ENCODE measurements at places on chromosomes 12 and 14.

- no peak for DNase-seq
Observed at GRCh38 chr14:99520571-99521081, 39.4 kb downstream of the CCNK start.

DNA sequence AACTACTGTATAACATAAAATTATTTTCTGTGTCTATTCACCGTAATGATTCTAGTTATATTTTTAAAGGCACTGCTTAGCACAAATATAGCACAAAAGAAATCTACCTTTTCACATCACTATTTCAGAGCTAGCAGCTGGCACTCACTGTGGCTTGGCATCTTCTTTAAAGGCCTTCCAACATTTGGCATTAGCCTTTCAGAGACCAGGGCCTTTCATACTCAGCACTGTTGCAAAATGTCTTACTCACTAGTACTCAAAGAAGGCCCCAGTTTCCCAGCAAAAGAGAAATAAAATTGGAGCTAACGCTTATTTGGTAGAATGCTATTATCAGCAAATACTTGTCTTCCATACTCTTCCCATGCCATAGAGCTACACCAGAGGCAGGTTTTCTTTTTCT is 238.4 kb downstream of the MED13L start:
- DNase-seq, result no peak

GRCh38 chr14:54979039-54979438 is 47.9 kb downstream of the WDHD1 start:
- DNase-seq, result no peak

DNA sequence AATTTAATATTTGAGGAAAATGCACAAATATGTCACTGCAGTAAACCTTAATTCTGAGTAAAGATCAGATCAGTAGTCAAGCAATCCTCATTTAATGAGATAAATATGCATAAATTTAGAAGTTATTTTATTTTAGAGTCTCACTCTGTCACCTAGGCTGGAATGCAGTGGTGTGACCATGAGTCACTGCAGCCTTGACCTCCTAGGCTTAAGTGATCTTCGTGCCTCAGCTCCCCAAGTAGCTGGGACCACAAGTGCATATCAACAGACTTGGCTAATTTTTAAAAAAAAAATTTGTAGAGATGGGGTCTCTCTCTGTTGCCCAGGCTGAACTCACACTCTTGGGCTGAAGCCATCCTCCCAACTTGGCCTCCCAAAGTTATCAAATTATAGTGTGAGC is 41.3 kb downstream of the LMO3 start:
- no peak for DNase-seq

DNA sequence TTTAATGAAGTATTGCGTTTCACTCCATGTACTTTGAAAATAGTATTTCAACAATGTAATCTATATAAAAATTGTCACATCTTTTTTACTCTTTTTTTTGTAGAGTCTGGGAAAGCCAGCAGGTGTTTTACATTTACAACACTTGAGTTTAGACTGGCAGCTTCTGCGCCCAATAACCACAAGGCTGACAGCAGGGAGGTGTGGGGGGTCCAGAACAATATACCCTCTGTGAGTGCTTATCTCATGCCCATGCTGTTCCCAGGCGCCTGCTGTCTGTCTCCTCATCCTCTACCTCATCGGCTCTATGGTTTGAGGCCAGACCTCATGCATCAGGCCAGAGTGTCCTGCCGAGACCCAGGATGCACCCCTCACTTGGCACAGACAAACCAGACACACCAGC is 24.9 kb downstream of the FBRSL1 start:
- no peak for DNase-seq

- DNase-seq, result no peak
Observed at GRCh38 chr14:49640540-49641417, 5.7 kb upstream of the DNAAF2 start.

DNA sequence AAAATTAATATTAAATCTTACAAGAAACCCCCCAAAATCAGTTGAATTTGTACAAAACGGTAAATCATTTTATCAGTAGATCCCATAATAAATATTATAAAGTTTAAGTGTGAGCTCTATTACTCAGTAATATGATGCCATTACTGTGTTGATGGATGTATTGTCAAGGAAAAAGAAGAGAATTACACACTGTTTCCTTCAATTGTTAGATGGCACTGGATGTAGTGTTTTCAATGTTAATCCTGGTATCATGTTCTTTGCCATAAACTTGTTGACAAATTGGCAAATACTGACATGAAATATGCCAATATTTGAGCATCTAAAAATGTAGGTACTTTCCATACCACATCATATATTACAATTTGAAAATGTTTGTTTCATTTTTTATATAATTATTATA is 101.6 kb downstream of the NTS start:
- DNase-seq, result no peak

DNA sequence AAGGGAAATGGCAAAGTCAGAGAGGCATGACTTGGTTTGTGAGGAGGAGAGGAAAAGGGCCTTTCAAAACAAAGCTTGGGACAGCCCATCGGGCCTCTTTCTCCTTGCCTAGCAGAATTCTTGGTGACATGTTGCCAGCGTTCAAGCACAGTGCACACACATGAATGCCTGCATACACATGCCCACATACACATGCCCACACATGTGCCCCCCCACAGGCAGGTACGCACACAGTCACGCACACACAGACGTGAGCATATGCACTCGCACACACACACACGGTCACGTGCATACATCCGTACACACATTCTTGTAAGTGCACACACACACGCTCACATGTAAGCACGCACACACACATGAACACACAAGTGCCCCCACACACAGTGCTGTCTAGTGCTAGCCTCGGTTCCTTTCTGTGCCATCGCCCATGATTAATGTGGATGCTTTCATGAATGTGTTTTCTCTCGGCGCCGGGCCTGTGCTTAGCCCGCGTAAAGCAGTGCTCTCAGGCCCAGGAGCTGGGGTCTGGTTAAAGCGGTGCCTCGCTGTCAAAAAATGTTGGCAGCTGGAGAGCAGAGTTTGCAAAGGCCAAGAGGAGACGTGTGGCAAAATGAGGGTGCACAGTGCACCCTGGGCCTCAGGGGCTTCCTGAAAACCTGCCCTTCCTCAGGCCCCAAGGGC is 328.8 kb upstream of the DIO3 start:
- DNase-seq, result no peak

- DNase-seq, result peak; percentile 29
Observed at GRCh38 chr14:65168840-65169239, 66.5 kb upstream of the MAX start.

GRCh38 chr14:93114068-93114710 is 1.5 kb downstream of the ITPK1 start:
- peak; percentile 23 for DNase-seq

DNA sequence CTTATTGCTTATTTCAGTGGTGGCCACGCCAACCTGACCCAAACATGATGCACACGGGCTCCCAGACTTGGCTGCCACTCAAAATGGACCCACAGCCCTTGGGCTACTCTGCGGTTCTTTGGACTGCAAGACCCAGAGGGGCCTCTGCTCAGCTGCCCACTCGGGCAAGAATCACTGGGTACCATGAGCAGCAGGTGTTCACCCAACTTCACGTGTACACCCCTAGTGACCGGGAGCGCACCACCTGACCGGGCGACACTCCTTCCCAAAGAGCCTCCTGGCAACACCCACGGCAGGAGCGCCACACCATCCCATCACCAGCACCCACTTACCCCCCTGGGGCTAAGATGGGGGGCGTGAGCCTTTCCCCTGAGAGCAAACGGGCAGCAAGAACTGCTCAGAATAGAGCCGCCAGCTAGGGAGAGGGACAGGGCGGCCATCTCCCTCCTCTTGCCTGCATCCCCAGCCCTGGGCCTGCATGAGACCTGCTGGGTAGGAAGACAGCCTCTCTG is 32.0 kb downstream of the CCNK start:
- DNase-seq, result no peak

DNA sequence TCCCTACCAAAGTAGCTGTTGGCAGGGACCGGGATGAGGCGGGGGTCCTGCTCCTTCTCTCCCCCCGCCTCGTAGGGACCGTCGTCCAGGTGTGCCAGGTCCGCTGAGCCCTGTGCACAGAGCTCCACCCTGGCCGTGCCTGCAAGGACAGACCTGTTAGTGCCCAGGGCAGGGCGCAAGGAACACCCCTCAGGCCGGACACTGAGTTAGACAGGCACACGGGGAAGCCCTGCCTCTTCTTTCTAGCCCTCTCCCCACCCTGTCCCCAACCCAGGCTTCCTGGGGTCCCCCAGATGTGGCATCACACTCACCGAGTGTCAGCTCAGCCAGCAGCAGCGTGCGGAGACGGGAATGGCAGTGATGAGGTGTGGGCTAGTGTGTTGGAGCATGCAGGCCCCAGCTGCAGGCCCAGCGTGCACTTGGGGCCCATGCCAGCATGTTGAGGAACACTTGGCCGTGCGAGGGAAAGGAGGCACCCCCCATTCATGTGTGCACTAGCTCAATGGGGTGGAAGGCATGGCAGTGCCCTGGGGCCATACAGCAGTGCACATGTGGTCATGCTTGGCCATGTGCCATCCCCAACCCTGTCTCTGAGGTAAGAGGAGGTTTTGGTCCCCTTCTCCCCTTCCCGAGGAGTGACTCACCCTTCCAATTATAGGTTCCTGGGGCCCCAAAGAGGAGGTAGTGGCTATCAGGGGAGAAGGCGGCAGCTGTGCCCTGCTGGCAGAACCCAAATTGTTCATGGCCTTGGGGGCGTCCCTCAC is 7.3 kb downstream of the ITGA7 start:
- peak; percentile 43 for DNase-seq

Measured in adipocyte (in vitro differentiated cells).